Fibroblast of the conjunctiva (primary cell): ENCODE measurements at places on chromosomes 3 and 15.
A peak's percentile ranks its signal among the peaks of the same experiment; 100 is the strongest.

- no peak for DNase-seq
Observed at GRCh38 chr15:66237513-66238235, 15.9 kb downstream of the MEGF11 start.

GRCh38 chr15:90086868-90087268, 15.4 kb downstream of the IDH2 start:
- no peak for DNase-seq

- no peak for DNase-seq
Observed at GRCh38 chr3:128730471-128730870, 4.5 kb downstream of the RAB7A start.

GRCh38 chr15:84681831-84682230, 23.8 kb upstream of the NMB start:
- no peak for DNase-seq

GRCh38 chr3:97882975-97883598, 61.3 kb downstream of the CRYBG3 start:
- DNase-seq = peak; percentile 32

- no peak for DNase-seq
Observed at GRCh38 chr3:163561151-163561550, 1517.1 kb downstream of the SI start.
